ENCODE measurements at places on chromosomes 3 and 15.

- no peak for DNase-seq
- no peaks in the 10 kb centered on the region for H3K27me3 ChIP-seq
- H3K4me3 ChIP-seq: no peak overlapping the region
- H3K36me3 ChIP-seq: no peaks in the 10 kb centered on the region
- H3K4me1 ChIP-seq: no peaks in the 10 kb centered on the region
- no peak overlapping the region for H3K27ac ChIP-seq
Measured at GRCh38 chr15:39573844-39574243, 7.0 kb upstream of the THBS1 start.

- H3K27me3 ChIP-seq: no peaks in the 10 kb centered on the region
- no peaks in the 10 kb centered on the region for H3K36me3 ChIP-seq
- H3K27ac ChIP-seq: no peak overlapping the region
- no peak overlapping the region for H3K4me3 ChIP-seq
- DNase-seq: no peak
- H3K4me1 ChIP-seq: no peaks in the 10 kb centered on the region
Measured at GRCh38 chr3:79651536-79652065, 116.2 kb downstream of the ROBO1 start.

DNA sequence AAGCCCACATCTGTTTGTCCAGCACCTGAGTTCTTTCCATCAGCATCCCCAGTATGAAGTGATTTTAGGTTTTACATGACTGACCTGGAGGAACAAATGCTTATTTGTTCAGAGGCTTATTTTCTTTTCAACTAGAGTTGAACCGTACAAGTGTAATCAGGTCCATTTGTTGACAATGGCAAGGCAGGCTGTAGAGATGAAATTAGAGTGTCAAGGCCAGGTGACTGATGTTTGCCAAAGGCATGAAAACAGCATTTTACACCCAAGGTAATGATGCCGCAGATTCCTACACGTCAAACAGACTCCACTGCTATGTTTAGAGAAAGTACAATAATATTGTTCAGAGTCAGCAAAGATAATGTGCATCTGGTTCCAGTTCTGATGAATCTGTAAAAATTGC, 96.5 kb downstream of the KCNAB1 start:
- no peak overlapping the region for H3K27ac ChIP-seq
- no peak overlapping the region for H3K4me3 ChIP-seq
- DNase-seq: no peak
- no peaks in the 10 kb centered on the region for H3K27me3 ChIP-seq

DNA sequence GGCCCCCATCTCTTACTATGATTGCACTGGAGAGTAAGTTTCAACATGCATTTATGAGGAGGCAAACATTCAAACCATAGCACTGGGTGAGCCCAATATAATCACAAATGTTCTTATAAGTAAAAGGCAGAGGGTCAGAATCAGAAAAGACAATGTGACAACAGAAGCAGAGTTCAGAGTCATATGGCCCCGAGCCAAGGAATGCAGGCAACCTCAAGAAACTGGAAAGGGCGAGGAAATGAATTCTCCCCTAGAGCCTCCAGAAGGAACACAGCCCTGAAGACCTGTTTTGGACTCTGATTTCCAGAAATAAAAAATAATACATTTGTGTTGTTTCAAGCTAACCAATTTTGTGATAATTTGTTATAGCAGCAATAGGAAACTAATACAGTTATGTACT, 81.3 kb upstream of the ABI3BP start:
- H3K4me3 ChIP-seq: no peak overlapping the region
- no peaks in the 10 kb centered on the region for H3K4me1 ChIP-seq
- H3K36me3 ChIP-seq: no peaks in the 10 kb centered on the region
- H3K27me3 ChIP-seq: no peaks in the 10 kb centered on the region
- no peak for DNase-seq

GRCh38 chr3:161100994-161101393, 4.2 kb downstream of the B3GALNT1 start:
- H3K27ac ChIP-seq: no peak overlapping the region
- DNase-seq: no peak
- H3K27me3 ChIP-seq: no peaks in the 10 kb centered on the region
- peaks cover 10% of the 10 kb centered on the region for H3K4me1 ChIP-seq
- no peak overlapping the region for H3K4me3 ChIP-seq
- H3K36me3 ChIP-seq: no peaks in the 10 kb centered on the region

GRCh38 chr15:31241888-31242522, 84.6 kb upstream of the KLF13 start:
- no peak for DNase-seq
- no peaks in the 10 kb centered on the region for H3K36me3 ChIP-seq
- peaks cover 13% of the 10 kb centered on the region for H3K4me1 ChIP-seq
- H3K27me3 ChIP-seq: no peaks in the 10 kb centered on the region
- H3K27ac ChIP-seq: no peak overlapping the region

DNA sequence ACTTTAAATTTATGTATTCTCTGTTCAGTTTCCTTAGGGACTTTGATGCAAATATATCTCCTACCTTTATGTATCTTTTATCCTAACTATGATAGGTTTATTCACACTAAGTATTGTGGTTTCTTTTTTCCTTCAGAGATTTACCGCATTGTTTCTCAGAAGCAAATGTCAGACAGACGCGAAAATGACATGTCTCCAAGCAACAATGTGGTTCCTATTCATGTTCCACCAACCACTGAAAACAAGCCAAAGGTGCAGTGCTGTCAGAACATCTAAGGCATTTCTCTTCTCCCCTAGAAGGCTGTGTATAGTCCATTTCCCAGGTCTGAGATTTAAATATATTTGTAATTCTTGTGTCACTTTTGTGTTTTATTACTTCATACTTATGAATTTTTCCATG, 18.3 kb downstream of the RAB11A start:
- no peak overlapping the region for H3K4me3 ChIP-seq
- H3K36me3 ChIP-seq: peaks cover 13% of the 10 kb centered on the region
- peaks cover 26% of the 10 kb centered on the region for H3K4me1 ChIP-seq
- H3K27me3 ChIP-seq: no peaks in the 10 kb centered on the region

GRCh38 chr15:69648775-69649735, 196.4 kb downstream of the RPLP1 start:
- H3K4me3 ChIP-seq: no peak overlapping the region
- H3K36me3 ChIP-seq: no peaks in the 10 kb centered on the region
- no peak for DNase-seq
- H3K27me3 ChIP-seq: no peaks in the 10 kb centered on the region

GRCh38 chr3:110758208-110758607, 313.4 kb upstream of the NECTIN3 start:
- H3K36me3 ChIP-seq: no peaks in the 10 kb centered on the region
- H3K27ac ChIP-seq: no peak overlapping the region
- H3K27me3 ChIP-seq: no peaks in the 10 kb centered on the region
- no peaks in the 10 kb centered on the region for H3K4me1 ChIP-seq
- H3K4me3 ChIP-seq: no peak overlapping the region
- no peak for DNase-seq

- no peaks in the 10 kb centered on the region for H3K27me3 ChIP-seq
- no peaks in the 10 kb centered on the region for H3K36me3 ChIP-seq
- no peak for DNase-seq
- H3K4me3 ChIP-seq: no peak overlapping the region
- H3K4me1 ChIP-seq: no peaks in the 10 kb centered on the region
Measured at GRCh38 chr3:165642761-165643420, 194.3 kb downstream of the BCHE start.

DNA sequence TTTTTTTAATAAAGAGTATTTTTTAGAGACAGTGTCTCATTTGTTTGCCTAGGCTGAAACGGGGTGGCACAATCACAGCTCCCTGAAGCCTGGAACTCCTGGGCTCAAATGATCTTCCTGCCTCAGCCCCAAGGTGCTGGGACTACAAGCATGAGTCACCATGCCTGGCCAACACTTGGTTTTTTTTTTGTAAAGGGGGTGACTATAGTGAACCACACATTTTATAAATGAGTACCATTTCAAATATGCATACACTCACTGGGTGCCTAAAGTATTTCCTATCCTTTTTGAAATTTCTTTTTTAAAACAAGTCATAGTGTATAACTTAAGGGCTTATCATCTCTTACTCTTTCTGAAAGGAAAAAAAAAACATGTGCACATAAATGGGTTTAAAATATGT, 325.2 kb upstream of the MEIS2 start:
- H3K4me1 ChIP-seq: no peaks in the 10 kb centered on the region
- DNase-seq: no peak
- H3K36me3 ChIP-seq: no peaks in the 10 kb centered on the region
- H3K4me3 ChIP-seq: no peak overlapping the region
- H3K27me3 ChIP-seq: no peaks in the 10 kb centered on the region
- no peak overlapping the region for H3K27ac ChIP-seq

GRCh38 chr3:195856410-195857084, 44.8 kb upstream of the MUC4 start:
- no peak for DNase-seq
- H3K4me1 ChIP-seq: no peaks in the 10 kb centered on the region
- no peak overlapping the region for H3K4me3 ChIP-seq
- H3K36me3 ChIP-seq: no peaks in the 10 kb centered on the region
- H3K27ac ChIP-seq: no peak overlapping the region

DNA sequence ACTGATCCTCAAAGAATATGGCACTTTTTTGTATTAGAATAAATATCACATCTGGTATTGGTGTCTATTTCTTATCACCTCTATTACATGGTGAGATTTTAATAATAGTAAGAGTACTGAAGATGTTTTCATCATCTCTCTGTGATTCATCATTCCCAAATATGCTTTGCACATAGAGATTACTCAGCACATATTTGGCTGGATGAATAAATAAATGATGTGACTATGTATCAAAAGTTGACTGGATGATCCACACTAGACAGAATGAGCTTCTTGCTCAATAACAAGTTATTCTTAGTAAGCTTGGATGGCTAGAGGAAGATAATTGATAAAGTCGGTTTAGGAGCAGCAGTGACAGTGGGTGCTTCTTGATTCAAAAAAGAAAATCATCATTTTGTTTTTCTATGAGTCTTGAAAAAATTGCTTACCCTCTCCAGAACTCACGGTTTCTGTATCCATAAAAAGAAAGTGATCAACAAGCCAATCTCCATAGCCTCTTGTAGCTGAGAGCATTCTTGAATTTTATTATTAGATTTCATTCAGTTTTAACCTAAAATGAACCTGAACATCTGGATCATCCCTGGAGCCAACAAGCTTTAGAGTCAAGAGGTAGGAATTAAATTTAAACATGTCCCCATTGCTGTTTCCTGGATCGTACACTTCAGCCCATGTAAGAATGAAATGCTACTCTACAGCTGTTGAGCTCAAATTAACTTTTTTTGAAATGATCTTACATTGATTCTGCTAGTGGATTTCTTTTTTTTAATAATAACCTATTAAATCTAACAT, 104.8 kb upstream of the OSTN start:
- H3K4me3 ChIP-seq: no peak overlapping the region
- H3K27ac ChIP-seq: no peak overlapping the region
- no peaks in the 10 kb centered on the region for H3K36me3 ChIP-seq

GRCh38 chr3:23495507-23495906, 292.4 kb downstream of the UBE2E2 start:
- peaks cover 8% of the 10 kb centered on the region for H3K4me1 ChIP-seq
- no peak overlapping the region for H3K27ac ChIP-seq
- H3K4me3 ChIP-seq: no peak overlapping the region
- H3K27me3 ChIP-seq: no peaks in the 10 kb centered on the region
- H3K36me3 ChIP-seq: peaks cover 2% of the 10 kb centered on the region
- no peak for DNase-seq

DNA sequence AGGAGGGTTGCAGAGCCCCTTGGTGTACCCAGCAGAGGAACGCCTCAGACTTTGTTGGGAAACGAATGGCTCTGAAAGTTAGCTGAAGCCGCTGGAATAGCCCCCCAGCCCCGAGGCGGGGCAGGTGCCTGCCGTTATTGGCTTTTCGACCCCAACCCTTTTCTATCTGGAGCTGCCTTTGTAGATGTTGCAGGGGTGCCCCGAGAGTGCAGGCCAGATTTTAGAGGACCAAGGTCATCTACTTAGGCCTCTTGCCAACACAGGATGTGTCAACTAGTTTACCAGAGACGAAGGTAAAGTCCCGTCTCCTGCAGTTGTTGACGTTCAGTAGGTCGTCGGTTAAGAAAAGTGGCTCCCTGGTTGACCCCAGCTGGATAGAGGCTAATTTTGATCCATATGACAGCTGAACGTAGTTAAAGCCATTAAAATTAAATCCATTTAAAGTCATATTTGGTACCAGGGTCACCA, 579 bp upstream of the UBE3A start:
- H3K36me3 ChIP-seq: peaks cover 4% of the 10 kb centered on the region
- DNase-seq: no peak
- H3K27me3 ChIP-seq: no peaks in the 10 kb centered on the region
- peak overlapping the region; percentile 49 for H3K4me3 ChIP-seq
- H3K27ac ChIP-seq: peak overlapping the region; percentile 80

- no peak overlapping the region for H3K4me3 ChIP-seq
- no peaks in the 10 kb centered on the region for H3K36me3 ChIP-seq
- H3K4me1 ChIP-seq: no peaks in the 10 kb centered on the region
- H3K27me3 ChIP-seq: no peaks in the 10 kb centered on the region
- no peak overlapping the region for H3K27ac ChIP-seq
Measured at GRCh38 chr3:8094415-8094814, 407.2 kb upstream of the LMCD1 start.

DNA sequence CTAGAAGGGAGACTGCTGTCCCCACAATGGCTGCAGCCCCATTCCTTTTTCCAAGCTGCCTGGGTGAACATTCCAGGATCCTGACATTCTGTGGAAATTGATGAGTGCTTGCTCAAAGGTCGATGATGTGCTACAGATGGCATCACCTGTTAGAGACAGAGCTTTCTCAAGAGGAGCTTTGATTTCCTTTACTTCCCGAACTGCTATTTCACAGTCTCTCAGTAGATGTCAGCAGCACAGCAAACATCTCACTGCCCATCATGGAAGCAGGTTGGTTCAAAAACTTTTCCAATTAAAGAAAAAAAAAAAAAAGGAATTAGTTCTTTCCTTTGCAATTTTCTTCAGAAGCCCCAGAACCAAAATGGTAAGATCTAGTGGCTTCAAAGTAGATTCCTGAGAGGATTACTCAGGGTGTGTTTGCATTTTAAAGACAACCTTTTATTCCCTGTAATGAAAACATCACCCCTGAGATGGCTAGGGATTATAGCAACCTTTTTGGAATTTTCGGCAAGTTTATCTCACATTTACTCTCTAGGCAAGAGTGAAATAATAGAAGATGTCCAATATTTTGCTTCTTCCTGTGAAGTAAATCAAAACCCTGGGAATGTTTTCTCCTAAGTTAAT, 44.8 kb downstream of the POLR2M start:
- no peaks in the 10 kb centered on the region for H3K36me3 ChIP-seq
- no peaks in the 10 kb centered on the region for H3K4me1 ChIP-seq
- DNase-seq: no peak

- H3K36me3 ChIP-seq: peaks cover 22% of the 10 kb centered on the region
- no peak for DNase-seq
- H3K4me3 ChIP-seq: no peak overlapping the region
- no peaks in the 10 kb centered on the region for H3K27me3 ChIP-seq
Measured at GRCh38 chr3:53860196-53860595, 13.8 kb downstream of the IL17RB start.

- no peak for DNase-seq
- H3K36me3 ChIP-seq: no peaks in the 10 kb centered on the region
- no peak overlapping the region for H3K27ac ChIP-seq
- no peak overlapping the region for H3K4me3 ChIP-seq
Measured at GRCh38 chr15:77386626-77387025, 33.3 kb downstream of the PEAK1 start.

GRCh38 chr15:51128701-51129100, 34.0 kb upstream of the TNFAIP8L3 start:
- no peaks in the 10 kb centered on the region for H3K36me3 ChIP-seq
- H3K27ac ChIP-seq: no peak overlapping the region
- H3K27me3 ChIP-seq: no peaks in the 10 kb centered on the region
- H3K4me3 ChIP-seq: no peak overlapping the region
- DNase-seq: no peak

GRCh38 chr15:39018966-39019365, 454.4 kb upstream of the RASGRP1 start:
- DNase-seq: no peak
- H3K27ac ChIP-seq: no peak overlapping the region
- no peak overlapping the region for H3K4me3 ChIP-seq
- no peaks in the 10 kb centered on the region for H3K36me3 ChIP-seq
